ENCODE measurements at places on chromosomes 3 and 15.

- no peak for DNase-seq
Measured at GRCh38 chr3:11636394-11636770, 7.3 kb downstream of the VGLL4 start.

DNA sequence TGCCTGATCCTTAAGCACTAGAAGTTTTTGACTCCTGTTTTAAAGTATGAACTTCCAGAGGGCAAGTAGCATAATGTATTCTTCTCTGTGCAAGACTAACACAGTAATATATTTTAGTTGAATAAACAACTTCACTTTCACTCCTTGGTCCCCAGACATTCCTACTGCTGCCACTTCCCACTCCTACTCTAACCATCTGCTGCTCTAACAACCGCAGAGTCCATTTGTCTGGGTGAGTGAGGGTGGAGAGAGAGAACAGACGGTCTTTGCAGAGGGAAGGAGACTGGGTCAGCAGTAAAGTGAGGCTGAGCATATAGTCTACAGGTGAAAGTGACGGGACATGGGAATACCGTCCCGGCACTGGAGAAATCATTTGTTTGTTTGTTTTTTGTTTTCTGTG lies 301.0 kb upstream of the SLCO3A1 start:
- DNase-seq = no peak

DNA sequence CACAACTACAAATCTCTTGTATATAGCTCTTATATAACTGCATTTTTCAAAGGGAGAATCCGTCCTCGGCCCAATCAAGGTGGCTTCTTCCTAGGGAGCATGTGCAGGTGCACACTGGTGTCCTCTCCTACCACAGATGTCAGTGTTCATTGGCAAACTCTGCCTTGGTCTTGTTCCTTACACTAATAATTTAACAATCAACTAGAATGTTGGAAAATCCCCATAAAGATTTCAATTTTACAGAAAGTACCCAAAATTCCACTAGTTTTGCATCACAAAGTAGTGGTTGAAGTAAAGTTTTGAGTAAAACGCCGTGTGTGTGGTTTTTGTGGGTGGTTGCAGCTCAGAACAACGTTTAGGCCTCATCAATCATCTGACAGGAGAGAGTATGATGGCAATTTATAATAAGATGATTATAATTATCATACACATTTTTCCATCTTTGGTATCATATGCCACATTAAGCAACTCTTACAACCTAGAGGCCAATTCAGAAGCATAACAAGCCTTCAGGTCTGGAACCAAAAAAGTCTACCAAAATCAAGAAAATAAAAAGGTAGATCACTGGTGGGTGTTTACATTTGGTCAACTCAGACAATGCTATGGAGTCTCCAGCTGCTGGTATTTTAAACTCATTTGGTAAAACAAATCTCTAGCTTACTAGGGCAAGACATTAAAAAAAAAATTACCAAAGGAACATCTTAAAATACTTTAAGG lies 128.9 kb upstream of the BHLHE40 start:
- DNase-seq = no peak

DNA sequence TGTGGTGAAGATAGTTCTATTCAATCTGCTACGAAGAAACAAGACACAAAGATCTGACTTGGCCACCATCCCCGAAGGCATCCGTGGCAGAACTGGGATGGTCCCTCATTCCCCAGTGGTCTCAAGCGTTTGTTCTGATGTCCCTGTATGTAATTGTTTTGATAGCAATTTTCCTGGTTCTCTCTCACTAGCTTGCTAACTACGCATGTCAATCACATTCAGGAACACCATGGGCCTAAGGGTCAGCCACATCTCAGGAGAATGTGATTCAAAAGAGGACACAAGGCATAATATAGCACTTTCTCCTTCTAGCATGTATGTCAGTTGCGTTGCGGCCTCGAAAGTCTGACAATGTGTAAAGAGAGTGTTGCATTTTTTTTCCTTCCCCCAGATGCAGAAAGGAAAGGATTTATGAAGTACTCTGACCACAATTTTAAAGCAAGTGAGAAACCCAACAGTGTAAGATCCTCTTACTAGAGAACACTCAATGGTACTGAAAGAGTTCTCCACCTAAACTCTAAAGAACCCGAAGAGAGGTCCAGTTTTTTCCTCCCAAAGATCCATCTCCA lies 32.0 kb upstream of the TCF12 start:
- no peak for DNase-seq

- DNase-seq = no peak
Measured at GRCh38 chr15:69149803-69150202, 10.6 kb upstream of the GLCE start.

- no peak for DNase-seq
Measured at GRCh38 chr3:46670000-46670890, 23.2 kb downstream of the ALS2CL start.

DNA sequence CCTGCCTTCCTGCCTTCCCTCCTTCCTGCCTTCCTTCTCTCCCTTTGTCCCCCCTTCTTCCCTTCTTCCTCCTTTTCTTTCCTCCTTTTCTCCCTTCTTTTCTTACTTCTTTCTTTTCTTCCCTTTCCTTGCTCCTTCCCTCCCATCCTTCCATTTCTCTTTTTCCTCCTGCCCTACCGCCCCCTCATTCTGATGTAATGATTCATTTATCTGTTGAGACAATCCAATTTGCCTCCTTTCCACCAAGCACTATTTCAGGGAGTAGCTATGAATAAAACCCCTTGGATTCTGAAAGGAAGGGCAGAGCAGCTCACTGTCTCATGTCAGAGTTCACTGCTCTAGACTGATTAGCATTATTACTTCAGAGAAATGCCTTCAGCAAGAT lies 462.6 kb downstream of the PDCD6IP start:
- DNase-seq = no peak

DNA sequence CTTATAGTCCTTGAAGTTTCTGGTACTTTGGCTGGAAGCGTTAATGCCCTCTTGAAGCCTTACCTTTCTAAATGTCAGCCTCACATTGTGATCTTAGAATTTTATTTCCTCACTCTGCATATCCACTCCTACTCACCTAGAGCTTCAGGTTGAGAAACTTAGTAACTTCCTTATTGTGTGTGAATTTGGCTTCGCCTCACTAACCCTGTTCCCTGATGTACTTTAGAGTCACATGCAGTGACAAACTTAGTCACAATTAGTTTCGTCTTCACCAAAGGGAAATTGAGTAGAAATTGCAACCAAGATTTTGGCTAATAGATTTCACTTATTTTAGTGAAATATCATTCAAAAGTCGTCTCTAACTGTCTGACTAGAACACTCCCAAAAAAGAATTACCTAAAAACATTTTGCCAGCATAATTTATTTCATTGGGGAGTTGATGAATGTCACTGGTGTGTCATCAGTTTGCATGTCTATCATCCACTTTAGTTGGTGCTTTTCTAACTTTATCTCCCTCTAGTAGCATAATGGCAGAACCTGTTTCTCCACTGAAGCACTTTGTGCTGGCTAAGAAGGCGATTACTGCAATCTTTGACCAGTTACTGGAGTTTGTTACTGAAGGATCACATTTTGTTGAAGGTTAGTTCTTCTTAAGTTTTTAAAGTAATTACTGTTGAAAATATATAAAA lies 960 bp downstream of the MFN1 start:
- DNase-seq = no peak

- no peak for DNase-seq
Measured at GRCh38 chr3:69540706-69541581, 155.1 kb upstream of the FRMD4B start.

DNA sequence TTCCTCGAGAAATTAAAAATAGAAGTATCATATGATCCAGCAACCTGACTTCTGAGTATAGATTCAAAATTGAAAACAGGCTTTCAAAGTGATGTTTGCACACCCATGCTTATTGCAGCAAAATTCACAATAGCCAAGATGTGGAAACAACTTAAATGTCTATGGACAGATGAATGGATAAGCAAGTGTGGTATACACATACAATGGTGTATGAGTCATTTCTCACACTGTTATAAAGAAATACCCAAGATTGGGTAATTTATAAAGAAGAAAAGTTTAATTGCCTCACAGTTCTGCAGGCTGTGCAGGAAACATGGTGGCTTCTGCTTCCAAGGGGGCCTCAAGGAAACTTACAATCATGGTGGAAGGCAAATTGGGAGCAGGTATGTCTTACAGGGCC lies 100.8 kb downstream of the KLF13 start:
- no peak for DNase-seq

DNA sequence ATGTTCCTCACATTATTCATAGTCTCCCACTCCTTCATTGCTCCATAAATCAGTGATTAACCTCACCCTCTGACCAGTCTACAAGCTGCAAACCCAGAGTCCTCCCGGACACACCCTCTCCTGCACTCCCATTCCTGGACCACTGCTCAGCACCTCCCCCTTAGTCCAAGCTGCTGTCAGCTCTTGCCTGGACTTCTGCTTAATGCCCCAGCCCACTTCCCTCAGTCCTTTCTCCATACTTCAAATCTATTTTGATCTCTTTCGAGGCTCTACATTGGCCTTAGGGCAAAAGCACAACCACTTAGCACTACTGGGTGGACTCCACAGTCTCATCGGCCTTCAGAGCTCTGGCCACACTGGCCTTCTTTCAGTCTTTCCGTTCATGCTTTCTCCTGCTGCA lies 79.4 kb upstream of the FAM98B start:
- DNase-seq = no peak

DNA sequence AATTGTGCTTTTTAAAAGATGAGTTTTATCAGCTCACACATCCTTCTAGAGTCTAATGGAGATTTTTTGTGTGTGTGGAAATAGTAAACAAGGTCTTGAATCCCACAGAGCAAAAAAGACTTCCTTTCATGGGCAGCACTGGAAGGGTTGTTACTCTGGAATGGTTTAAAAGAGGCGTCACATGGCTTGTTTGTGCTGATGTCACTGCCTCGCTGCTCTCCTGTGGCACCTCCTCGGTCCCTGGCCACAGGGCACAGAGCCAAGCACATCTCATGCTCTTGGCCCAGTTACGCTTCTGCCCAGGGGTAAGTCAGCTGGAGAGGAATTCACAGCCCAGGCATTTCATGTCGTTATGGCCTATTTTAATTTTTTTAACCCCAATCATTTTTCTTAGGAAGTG lies 53.2 kb downstream of the PGPEP1L start:
- DNase-seq = peak; percentile 85

DNA sequence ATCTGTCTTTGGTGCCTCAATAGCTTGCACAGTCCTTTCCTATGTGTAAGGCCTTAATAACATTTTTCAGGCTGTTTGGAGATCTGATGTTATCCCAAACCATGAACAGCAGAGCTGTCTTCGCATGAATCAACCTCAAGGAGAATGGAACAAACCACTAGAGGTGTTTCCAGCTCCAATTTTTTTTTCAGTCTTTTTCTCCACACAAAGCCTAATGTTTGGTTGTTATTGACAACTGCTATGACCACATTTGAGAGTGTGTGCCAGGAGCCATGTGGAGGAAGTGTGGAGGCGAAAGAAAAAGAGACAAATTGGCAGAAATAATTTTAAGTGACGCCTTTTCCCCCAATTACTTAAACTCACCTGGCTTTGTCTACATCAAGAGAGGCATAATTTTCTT lies 38.7 kb downstream of the RTP4 start:
- no peak for DNase-seq

DNA sequence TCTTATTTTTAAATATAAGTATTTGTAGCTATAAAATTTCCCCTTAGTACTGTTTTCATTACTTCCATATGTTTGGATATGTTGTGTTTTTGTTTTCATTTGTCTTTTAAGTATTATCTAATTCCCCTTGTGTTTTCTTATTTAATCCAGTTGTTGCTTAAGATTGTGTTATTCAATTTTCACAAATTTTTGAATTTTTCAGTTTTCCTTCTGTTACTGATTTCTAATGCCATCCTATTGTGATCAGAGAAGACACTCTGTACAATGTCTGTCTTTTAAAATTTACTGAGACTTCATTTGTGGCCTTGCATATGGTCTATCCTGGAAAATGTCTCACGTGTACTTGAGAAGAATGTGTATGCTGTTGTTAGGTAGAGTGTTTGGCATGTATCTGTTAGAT lies 795.6 kb upstream of the CFAP20DC start:
- DNase-seq = no peak

DNA sequence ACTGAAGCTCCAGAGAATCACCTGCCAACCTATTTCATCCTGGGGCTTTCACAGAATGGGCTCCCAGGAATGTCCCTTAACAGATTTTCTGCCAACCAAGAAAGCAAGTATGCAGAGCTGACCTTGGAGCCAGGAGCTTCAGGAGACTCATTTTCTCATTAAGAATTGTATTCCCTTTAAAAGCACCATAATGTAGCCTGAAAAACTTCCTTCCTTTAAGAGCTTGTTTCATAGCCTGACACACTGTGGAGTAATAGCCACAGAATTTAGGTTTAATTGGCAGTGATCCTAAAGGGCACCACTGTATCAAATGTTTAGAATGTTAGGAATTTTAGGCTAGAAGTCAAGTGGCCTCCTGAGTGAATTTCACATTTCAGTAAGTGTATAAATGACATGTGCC lies 309.8 kb downstream of the GBE1 start:
- DNase-seq = no peak

GRCh38 chr3:38836561-38836960 lies 20.5 kb upstream of the SCN10A start:
- DNase-seq = no peak

DNA sequence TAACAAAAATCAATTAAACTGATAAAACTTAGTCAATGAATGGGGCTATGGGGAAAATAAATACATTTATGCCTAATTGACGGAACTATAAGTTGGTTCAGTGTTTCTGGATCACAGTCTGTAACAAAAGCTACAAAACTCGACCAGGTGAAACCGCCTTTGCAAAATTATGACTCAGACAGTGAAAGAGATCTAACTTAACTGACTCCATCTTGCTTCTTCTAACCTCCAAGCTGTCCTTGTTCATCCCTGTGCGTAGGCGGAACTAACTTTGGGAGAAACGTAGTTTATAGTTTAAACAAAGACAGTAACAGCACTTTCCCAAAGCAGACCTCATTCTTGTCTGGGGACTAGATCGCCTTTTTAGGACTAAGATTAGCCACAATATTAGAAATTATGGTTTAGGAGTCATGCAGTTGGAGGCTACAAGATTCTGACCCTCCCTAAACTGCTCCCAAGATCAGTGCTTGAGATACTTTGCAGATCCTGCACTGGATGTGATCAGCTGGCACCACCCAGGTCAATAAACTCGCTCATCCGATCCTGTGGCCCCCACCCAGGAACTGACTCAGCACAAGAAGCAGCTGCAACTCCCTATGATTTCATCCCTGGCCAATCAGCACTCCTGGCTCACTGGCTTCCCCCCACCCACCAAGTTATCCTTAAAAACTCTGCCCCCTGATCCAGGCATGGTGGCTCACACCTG lies 7.2 kb upstream of the MFGE8 start:
- DNase-seq = peak; percentile 58

Measured in GM04504 (cell line).